Uterus (tissue), 4 donors: ENCODE measurements at places on chromosomes 2 and 18. TPM values are rescaled to one million over a fixed set of nuclear protein-coding genes. Genes with fewer than 3 reads are reported as not detected.

DNA sequence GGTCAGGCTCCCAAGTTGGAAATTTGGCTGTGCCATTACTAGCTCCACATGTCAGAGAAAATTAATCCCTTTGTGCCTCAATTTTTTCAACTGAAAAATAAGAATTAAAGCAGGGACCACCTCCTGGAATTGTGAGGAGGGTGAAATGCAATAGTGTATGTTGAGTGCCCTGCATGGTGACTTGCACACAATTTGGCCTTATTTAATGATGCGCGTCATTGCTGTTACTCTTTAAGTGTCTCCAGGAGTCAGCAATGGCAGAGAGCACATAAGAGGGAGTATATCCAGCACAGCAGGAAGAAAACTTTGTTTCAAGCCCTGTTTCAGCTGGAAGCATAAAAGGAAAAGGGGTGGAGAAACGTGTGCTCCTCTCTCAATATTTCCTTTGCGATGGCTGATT lies 215.8 kb downstream of the ALK start:
- no peak overlapping the region for H3K27ac ChIP-seq
- H3K36me3 ChIP-seq, result no peaks in the 10 kb centered on the region
- H3K4me3 ChIP-seq, result no peak overlapping the region

DNA sequence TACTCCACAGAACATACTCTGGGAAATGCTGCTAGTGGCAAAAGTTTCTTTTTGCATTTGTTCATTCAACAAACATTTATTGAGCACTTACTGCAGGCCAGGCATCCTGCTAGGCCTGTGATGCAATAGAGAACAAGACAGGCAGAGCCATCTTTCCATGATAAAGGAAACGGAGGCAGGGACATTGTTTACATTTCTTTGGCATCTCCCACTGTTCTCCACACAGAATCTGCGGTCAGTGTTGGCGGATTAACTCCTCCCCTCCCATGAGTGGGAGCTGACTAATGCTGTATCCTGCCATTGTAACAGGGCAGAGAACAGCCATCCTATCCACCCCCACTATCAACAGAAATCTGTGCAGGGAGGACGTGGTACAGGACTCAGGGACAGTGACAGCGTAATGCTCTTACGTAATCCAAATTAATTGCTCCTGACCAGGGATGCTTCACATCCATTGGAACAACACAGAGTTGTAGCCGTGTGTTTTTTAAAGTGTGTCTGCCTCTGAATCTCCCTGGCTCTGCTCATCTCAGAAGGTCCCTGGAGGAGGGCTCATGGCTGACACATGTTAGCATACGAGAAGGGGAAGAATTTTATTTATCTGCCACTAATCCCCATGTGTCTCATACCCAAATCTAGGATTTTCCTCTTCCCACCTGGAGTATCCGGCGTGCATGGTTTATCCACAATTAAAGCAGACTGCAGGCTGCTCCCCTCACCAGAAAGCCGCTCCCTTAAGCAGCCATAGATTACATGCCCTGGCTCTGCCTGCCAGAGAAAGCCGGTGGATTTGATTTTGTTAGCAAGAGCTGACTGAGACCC lies 32.3 kb downstream of the STEAP3 start:
- H3K4me1 ChIP-seq, result no peaks in the 10 kb centered on the region
- no peak overlapping the region for H3K27ac ChIP-seq
- no peak overlapping the region for H3K4me3 ChIP-seq
- no peak for DNase-seq
- no peaks in the 10 kb centered on the region for H3K36me3 ChIP-seq
- no peaks in the 10 kb centered on the region for H3K27me3 ChIP-seq

- H3K36me3 ChIP-seq, result no peaks in the 10 kb centered on the region
- DNase-seq, result no peak
- H3K4me3 ChIP-seq, result no peak overlapping the region
- H3K4me1 ChIP-seq, result no peaks in the 10 kb centered on the region
Measured at GRCh38 chr2:57177176-57177575, 869.4 kb upstream of the VRK2 start.

- DNase-seq, result no peak
- H3K36me3 ChIP-seq, result no peaks in the 10 kb centered on the region
- H3K4me1 ChIP-seq, result peaks cover 24% of the 10 kb centered on the region
- H3K27ac ChIP-seq, result peak overlapping the region; percentile 60
Measured at GRCh38 chr2:160380611-160381010, 113.0 kb downstream of the RBMS1 start.

DNA sequence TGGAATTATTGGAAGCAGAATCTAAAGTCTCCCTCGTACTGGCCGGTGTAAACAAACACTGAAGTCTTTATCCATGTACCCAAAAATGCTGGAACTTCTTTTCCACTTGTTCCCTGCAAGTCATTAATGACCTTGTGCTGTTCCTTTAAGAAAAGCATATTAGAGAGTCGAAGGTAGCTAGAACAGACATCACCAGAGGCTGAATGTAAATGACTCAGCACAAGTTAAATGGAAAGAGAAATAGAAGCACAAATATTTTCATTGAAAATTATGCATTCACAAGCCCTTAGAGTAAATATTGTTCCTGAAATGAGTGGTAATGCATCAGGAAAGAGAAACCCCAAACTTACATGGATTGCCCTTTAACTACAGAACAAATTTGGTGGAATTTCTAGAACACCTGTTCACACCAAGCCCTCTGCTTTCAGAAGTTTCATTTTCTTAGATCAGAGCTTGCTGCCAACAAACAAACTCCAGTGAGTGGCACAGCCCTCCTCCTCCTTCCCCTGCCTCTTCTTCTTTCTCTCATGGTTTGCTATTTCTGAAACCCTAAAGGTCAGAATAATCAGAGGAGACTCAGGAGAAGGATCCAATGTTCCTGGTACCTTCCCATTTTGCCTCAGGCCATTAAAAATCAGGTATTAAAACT lies 264.3 kb downstream of the TXNL1 start:
- H3K27me3 ChIP-seq, result no peaks in the 10 kb centered on the region
- H3K27ac ChIP-seq, result no peak overlapping the region
- H3K4me1 ChIP-seq, result no peaks in the 10 kb centered on the region
- no peaks in the 10 kb centered on the region for H3K36me3 ChIP-seq
- H3K4me3 ChIP-seq, result no peak overlapping the region

- DNase-seq, result peak; percentile 61
- peaks cover 6% of the 10 kb centered on the region for H3K4me1 ChIP-seq
- peak overlapping the region; percentile 99 for H3K27ac ChIP-seq
- no peaks in the 10 kb centered on the region for H3K27me3 ChIP-seq
Measured at GRCh38 chr2:207528980-207529329, 807 bp upstream of the CREB1 start.

DNA sequence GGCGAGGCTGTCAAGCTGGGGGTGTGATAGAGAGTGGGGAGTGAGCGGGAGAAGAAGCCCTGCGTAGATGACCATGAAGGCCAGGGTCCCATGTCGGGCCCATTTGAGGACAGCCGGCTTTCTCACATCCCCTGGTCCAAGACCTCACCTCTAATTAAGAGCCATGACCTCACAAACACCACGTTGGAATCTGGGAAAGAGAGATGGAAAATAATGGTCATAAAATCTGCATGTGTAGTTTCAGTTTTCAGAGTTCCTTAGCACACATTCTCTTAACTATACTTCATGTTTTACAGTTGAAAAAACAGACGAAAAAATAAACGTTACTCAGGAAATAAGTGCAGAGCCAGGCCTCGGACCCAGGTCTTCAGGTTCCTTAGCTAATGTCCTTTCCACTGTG lies 244.8 kb upstream of the SIX2 start:
- H3K27me3 ChIP-seq, result no peaks in the 10 kb centered on the region
- no peak overlapping the region for H3K27ac ChIP-seq
- H3K36me3 ChIP-seq, result no peaks in the 10 kb centered on the region
- no peak overlapping the region for H3K4me3 ChIP-seq
- no peaks in the 10 kb centered on the region for H3K4me1 ChIP-seq

DNA sequence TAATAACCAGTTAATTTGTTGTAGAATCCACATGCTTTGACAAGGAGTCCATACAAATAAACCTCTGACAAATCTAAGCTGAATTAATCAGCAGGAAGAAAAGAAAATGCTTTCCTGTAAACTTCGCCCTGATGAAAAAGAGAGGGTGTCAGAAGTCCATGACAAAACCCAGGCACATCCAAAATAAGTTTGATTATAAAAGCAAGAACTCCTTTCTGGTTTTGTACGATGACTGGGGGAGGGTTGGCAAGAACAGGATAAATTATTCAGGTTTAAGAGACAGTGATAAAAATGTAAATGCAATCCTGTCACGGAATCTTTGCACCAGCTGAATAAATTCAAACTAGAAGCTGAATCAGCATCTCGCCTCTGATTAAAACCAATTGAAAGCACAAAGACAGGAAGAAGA lies 469.2 kb upstream of the TNP1 start:
- peak; percentile 60 for DNase-seq
- H3K4me3 ChIP-seq, result no peak overlapping the region
- H3K27ac ChIP-seq, result peak overlapping the region; percentile 72
- no peaks in the 10 kb centered on the region for H3K36me3 ChIP-seq

DNA sequence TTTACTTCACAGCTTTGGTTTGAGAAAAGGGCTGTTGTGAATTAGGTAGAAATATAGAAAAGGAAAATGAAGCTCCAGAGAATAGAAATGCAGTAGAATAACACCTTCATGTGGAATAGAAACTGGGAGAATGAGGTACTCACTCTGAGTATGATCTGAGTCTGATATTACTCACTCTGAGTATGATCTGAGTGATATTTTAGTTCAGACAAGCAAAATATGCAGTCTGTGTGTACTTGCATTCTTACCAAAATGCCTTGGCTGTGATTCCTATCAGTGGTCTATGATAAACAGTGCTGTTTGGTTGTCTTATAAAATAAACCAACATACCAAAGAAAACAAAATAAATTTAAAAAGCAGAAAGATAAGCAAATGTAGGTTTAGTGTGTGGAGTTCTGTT lies 487.6 kb downstream of the THSD7B start:
- no peak overlapping the region for H3K4me3 ChIP-seq
- H3K4me1 ChIP-seq, result no peaks in the 10 kb centered on the region
- no peaks in the 10 kb centered on the region for H3K27me3 ChIP-seq
- no peak for DNase-seq
- no peak overlapping the region for H3K27ac ChIP-seq

- H3K36me3 ChIP-seq, result no peaks in the 10 kb centered on the region
- H3K27ac ChIP-seq, result no peak overlapping the region
- H3K27me3 ChIP-seq, result no peaks in the 10 kb centered on the region
- no peak overlapping the region for H3K4me3 ChIP-seq
- no peaks in the 10 kb centered on the region for H3K4me1 ChIP-seq
Measured at GRCh38 chr2:149410701-149411484, 80.5 kb downstream of the LYPD6 start.

DNA sequence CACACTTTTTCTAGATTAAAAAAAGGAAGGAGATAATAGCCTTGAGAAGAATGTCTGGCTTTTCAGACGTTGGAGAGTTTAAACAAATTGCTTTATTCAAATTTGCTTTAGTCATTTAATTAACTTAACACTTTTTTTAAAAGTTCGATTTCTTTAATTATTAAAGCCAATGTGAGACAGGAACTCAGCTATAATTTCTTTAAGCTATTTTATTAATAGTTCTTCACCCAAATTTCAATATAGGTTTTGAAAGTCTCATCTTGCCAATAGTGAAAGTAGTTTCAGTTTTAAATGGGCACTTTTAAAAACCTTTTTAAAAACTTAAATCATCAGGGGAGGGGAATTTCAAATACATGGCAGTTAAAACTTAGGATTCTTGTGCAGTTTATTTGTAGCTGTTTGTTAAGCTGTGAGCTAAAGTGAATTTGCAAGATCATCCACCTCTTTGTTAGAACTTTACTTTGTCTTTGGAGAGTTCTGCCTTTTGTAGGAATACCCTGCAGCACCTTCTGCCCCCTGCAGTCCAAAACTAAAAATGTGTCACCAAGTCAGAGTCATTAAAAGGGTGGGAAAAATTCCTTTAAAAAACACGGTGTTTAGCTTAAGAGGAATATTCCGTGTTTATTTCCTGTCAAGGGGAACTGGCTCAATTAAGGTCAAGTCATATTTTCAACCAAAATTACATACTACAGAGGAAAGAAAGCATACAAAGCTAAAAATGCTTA lies 4.6 kb downstream of the TGIF1 start:
- no peaks in the 10 kb centered on the region for H3K27me3 ChIP-seq
- peaks cover 8% of the 10 kb centered on the region for H3K4me1 ChIP-seq
- DNase-seq, result no peak
- H3K27ac ChIP-seq, result peak overlapping the region; percentile 98
- no peaks in the 10 kb centered on the region for H3K36me3 ChIP-seq

DNA sequence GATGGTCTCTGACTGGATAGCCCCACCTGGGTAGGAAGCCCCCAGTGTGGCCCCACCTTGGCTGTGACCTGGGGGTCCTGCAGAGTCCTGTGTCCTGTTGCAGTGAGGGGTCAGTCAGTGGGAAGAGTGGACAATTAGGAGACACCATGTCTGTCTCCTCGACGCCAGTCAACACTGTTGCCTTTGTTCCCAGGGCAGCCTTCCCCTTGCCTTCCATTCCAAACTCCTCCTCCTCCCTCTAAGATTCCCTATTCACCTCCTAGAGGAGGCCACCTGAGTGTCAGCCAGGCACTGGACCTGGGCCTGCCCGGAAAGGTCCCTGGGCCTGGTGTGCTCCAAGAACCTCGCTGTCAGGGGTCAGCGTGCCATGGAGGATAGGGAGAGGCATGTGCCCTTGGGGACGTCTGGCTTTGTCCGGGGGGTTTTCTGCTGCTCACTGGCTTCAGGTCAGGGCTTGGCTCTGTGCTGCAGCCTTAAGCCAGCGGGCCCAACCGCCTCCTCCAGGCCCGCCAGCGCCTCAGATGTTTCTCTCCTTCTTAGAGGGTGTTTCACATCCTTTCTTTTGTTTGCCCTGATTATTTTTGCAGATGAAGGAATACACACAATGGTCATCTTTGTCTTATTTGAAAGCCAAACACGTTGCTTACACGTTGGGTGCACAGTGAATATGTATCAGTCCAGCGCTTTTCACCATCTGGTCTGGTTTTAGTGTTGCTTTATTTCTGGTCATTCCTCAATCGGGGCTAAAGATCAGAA lies 68.9 kb downstream of the HPCAL1 start:
- no peak overlapping the region for H3K4me3 ChIP-seq
- H3K27me3 ChIP-seq, result no peaks in the 10 kb centered on the region
- no peaks in the 10 kb centered on the region for H3K4me1 ChIP-seq
- no peak for DNase-seq
- no peaks in the 10 kb centered on the region for H3K36me3 ChIP-seq

GRCh38 chr2:53949457-53949856 lies 21.3 kb downstream of the PSME4 start:
- H3K4me1 ChIP-seq, result no peaks in the 10 kb centered on the region
- no peaks in the 10 kb centered on the region for H3K36me3 ChIP-seq
- H3K4me3 ChIP-seq, result no peak overlapping the region
- H3K27me3 ChIP-seq, result no peaks in the 10 kb centered on the region
- no peak overlapping the region for H3K27ac ChIP-seq

DNA sequence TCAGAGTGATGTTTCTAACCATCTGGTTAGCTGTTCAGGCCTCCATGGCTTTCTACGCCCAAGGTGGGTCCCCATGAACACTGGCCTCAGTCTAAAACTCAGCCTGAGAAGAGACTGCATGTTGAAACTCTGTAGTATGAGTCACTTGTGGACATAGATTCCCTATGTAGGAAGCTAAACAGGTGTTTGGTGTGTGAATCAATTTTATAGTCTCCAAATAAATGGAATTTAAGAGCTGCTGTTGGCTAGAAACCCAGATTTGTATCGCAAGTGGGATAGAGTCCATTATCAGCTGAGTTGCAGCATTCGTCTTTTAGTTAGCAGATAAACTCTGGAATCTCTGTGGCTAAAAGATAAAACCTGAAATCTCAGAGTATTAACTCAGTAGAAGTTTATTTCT lies 131.4 kb downstream of the KCNS3 start:
- no peak overlapping the region for H3K4me3 ChIP-seq

MGAT4A gene
- 27.4 TPM for total RNA-seq

ACSL3 gene
- total RNA-seq, result 101 TPM

FOXD4L1 gene
- total RNA-seq, result not detected

CARF gene
- total RNA-seq, result 22.4 TPM

TBR1 gene
- total RNA-seq, result not detected

MAL gene
- 1.6 TPM for total RNA-seq

CKAP2L gene
- total RNA-seq, result not detected
